RWPE1 (cell line): ENCODE measurements at places on chromosomes 1 and 21.

GRCh38 chr21:21751286-21751685, 753.1 kb downstream of the NCAM2 start:
- DNase-seq, result no peak

GRCh38 chr1:105101261-105101660, 1351.6 kb downstream of the AMY1C start:
- no peak for DNase-seq

DNA sequence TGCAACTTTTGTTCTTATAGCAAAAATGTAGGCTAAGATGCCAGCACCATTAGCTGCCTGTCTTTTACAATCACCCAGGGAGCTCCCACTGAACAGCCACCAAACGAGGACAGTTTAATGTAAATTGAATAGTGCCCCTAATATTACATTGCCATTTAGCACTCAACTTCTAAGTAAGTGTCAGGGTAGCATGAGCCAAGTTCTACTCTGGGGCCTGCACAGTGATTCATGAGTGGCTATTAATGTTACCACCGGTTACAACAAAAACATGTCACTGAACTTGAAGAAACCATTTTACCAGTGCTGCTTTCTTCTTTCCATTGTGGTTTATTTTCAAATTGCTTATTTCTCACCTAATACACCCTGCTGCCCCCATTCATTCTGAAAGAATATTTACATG, 295.6 kb upstream of the RRP15 start:
- DNase-seq, result no peak

- no peak for DNase-seq
These were observed 63.0 kb upstream of the RAB4A start for GRCh38 chr1:229207916-229208315.

DNA sequence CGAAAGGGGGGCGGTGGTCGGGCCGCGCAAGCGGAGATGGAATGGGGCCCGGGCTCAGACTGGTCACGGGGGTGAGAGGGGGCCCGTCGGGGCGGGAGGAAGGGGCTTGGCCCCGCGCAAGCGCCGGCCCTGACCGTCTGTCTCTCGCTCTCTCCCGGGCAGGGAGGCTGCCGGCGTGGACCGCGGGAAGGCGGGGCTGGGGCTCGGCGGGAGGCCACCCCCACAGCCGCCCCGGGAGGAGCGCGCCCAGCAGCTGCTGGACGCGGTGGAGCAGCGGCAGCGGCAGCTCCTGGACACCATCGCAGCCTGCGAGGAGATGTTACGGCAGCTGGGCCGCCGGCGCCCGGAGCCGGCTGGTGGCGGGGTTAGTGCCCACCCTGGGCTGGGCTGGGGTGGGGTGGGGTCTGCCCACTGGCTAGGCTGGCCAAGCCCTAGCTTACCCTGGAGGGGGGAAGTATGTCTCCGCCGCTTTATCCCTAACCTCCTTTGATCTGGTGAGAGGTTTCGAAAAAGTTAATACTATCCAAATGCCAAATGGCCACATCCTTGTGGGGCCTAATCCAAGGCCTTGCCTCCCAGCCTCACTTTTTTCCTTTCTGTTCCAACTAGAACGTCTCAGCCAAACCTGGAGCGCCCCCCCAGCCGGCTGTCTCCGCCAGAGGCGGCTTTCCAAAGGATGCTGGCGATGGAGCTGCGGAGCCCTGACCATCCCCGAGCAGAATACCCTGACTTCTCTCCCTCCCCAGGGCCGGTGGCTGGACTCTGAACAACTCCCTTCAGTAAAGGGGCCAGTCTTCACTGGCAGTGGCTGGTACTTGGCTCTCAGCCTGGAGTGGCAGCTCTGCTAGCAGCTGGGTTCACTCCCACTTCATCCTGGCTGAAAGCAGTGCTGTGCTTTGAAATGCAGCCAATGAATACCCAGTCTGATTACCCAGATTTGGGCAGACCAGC, 636 bp upstream of the YRDC start:
- DNase-seq, result peak; percentile 74

- no peak for DNase-seq
These were observed 303.6 kb upstream of the FAM78B start for GRCh38 chr1:166470441-166470840.

- peak; percentile 29 for DNase-seq
These were observed 5.3 kb upstream of the GADD45A start for GRCh38 chr1:67679691-67680090.

DNA sequence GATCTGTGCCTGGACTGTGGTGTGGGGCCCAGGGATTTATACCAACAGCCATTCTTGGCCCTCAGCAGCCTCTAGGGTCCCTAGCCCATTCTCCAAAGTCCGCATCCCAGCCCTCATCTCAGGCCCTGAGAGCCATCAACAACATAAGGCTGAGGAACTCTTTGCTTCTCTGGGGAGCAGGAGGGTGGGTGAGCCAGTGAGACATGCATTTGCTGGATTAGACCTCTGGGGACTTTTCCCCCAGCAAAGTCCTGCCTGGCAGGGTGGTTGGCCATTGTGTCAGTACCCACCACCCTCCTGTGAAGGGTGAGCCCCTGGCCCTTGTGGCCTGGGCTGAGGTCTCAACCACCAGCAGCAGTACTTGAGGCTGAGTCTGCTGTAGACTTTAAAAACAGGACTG, 24.2 kb upstream of the FAM20B start:
- DNase-seq, result no peak

DNA sequence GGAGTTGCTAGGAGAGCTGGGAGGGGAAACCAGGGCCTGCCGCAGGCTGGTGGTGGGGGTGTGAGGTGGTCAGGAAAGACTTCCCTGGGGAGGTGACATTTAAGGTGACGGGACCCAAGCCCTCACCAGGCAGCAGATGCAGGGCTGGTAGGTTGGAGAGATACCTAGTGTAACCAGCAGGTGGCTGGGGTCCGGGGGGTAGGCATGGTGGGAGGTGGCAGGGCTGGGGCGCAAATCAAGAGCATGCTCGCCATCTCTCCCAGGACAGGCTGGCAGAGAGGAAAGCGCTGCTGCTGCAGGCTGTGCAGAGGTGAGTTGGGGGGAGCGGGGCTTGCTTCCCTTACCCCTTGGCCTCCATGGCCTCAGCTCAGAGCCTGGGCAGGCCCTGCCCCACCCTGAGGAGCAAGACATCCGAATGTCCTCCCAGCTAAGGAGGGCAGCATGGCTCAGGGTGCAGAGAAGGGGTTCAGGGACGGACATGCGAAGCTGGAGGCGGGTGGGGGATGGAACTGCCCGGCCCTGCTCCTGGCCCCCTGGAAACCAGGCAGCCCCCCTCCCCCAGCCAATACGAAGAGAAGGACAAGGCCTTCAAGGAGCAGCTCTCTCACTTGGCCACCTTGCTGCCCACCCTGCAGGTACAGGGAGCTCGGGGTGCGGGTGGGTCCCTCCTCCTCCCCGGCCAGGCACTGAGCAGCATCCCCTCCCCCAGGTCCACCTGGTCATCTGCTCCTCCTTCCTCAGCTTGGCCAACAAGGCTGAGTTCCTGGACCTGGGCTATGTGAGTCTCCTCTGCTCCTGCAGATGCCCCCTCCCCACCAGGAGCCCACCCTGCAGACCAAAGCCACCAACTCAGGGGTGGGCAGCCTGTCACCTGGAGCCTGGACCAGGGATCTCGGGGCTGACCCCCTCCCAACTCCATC, 4.0 kb downstream of the RNF207 start:
- DNase-seq, result no peak

- DNase-seq, result peak; percentile 18
These were observed 54.4 kb upstream of the TRABD2B start for GRCh38 chr1:48051466-48052126.

DNA sequence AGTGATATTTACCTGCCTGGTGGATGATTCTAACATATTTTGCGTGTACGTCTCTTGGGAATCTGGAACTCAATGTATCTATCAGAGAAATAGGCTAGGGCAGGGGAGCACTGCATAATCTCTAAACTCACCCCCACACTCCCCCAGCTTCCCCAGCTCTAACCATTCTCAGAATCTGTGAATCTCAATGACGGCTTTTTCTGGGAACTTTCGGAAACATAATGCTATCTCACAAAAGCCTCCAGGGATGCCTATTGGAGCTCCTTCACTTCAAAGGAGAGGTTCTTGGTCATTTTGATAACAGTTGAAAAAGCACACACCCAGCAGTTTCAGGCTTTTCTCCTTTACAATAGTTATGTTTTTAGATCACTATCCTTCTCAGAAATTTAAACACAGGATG, 113.8 kb upstream of the MAGI3 start:
- DNase-seq, result no peak

DNA sequence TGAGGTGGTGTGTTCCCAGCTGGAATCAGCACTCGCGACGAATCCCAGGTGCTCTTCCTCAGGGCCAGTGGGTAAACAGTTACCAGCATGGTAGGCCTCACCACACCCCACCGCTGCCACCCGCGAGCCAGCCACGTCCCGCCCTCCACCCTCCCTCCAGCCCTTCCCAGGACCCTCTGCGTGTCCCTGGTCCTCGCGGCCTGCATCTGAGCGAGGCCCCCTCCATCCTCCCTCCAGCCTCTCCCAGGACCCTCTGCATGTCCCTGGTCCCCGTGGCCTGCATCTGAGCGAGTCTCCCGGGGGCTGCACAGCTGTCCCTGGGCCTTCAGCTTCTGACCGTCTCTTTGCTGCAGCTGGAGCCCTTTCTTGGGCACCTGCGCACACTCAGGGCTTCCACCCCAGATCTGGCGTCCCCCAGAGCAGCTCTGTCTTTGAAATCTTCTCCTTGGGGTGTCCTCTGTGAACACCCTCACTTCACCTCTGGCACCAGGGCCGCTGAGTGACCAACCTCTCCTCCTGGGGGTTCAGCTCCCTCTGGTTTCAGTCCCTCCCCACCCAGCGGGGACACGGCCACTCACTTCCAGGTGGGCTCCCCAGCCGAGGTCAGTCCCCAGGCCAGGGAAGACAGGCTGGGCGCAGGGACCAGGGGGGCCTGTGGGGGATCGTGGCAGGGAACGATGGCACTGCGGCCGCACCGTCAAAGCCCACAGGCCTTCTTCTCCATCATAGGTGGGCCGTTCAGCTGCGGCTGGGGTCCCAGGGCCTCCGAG, 57.8 kb upstream of the COL6A2 start:
- no peak for DNase-seq

DNA sequence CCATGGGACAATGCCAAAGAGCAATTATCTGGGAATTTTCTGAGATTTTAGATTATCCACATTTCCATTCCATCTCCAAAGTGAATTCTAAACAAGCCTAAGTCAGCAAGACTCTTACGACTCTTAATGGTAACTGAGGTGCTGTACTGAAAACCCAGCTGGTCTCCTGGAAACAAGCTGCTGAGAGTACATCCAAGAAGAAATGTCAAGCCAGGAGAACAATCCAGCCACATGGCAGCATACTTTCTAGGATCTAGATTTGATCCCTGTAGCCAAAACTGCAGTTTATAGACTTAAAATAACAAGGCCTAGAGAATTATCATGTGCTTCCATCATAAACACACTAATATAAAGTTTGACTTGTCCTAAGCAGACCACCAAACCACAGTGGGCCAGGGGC, 45.8 kb downstream of the KCNH1 start:
- DNase-seq, result no peak

DNA sequence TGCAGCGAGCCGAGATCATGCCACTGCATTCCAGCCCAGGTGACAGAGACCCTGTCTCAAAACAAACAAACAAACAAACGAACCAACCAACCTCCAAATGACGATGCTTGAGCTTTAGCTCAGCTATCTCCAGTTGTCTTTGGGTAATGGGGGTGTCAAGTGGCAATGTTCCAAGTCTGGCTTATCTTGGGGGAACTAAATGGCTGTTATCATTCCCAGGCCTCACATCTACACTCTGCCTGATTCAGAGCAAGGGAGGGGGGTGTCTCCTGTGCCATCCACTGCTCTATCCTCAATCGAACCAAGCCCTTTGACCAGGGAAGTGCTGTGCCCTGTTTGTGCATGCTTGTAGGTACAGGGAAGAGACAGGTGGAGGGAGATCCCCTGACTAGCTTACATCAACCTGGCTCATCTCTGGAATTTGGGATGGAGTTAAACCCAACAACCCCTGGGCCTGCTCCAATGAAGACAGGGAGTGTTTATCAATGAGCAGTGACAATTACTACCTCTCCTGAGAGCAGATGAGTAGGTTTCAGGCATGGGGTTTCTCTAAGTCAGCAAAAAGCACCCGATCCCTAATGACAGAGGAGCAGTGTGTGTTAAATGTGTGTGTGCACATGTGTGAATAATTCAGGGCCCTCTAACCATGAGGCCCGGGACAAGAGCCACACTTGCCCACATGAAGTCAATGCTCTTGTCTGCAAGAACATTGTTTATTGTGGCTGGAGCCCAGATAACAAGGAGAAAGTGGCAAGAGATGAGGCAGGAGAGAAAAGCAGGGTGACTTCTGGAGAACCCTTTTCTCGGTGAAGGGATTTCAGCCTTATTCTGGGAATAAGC, 20.3 kb upstream of the IL6R start:
- DNase-seq, result no peak

GRCh38 chr1:97451944-97452343, 468.9 kb downstream of the DPYD start:
- no peak for DNase-seq

GRCh38 chr21:38942748-38943211, 137.1 kb downstream of the ETS2 start:
- DNase-seq, result no peak

GRCh38 chr1:11649624-11650330, 4.5 kb downstream of the FBXO2 start:
- DNase-seq, result no peak

GRCh38 chr1:80639777-80640533, 1160.8 kb upstream of the ADGRL2 start:
- DNase-seq, result no peak
